NCI-H524 (cell line): ENCODE measurements at places on chromosomes 6 and 20.

GRCh38 chr6:157840776-157841175 is 17.7 kb downstream of the SNX9 start:
- no peak for DNase-seq

GRCh38 chr6:23086100-23086499 is 516.7 kb downstream of the HDGFL1 start:
- DNase-seq: no peak

GRCh38 chr20:31747640-31748039 is 8.6 kb downstream of the TPX2 start:
- no peak for DNase-seq

DNA sequence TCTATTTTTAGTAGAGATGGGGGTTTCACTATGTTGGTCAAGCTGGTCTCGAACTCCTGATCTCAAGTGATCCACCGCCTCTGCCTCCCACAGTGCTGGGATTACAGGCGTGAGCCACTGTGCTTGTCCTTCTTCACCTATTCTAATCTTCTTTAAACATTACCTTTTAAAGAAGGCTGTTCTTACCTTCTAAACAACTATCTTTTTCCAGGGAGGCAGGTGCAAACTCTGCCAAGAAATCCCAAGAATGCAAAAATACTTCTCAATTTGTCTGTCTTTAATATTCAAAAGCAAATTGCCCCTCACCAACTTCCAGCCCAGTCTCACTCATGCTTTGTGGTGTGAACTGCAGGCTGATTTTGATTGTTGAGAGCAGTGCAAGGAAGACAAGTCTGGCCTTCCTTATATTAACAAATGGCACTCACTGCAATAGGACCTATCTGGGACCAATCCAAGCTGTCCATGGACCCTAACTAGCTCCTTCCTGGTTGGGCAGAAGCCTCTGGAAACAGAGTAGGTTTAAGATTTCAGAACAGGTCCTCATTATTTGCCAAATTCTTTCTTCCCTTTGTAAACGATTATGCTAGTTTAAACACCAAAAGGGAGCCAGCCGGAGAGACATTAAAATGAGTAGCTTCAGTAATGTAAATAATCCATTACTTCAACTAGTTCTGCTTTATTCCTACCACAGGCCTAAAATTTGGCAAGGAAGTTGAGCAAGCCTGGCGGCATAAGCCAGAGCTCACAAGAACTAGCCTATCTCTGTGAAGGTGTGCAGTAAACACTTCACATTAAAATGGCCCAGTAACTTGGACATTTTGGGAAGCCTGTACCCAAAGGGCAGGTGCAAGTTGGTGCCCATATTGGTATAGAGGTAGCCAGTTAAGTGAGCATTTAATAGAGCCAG is 1.6 kb downstream of the SCAND1 start:
- DNase-seq: no peak

- DNase-seq: no peak
Measured at GRCh38 chr6:25454136-25454535, 175.0 kb downstream of the CARMIL1 start.

DNA sequence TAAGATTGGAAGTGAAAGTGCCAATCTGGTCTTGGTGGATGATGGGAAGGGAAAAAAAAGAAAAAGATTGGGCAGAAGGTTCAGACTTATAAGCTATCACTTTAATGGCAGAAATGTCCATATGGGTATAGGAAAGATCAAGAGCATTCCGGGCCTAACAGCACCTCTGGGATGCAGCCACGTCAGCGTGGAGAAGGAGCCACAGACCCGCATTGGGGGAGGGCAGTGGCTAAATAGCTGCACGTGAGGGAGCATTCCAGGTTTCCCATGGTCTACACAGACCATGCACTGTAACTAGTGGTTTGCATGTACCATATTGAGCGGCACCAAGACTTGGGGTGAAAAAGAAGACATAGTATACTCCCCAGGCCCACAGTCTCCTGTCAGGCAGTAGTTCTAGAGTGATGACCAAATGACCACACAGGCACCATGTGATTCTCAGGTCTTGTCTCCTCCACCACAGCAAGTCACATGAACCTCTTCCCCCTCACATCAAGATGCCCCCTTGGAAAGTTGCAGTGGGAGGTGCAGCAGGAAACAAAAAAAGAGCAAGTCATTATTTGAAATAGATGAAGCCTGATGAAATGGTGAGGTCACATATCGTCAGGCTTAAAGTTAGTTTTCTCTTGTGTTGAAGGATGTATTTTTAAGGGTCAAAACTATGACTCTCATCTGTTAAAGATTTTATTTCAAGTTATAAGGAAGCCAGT is 94.4 kb upstream of the TNFAIP3 start:
- no peak for DNase-seq

GRCh38 chr6:1377526-1377925 is 11.8 kb upstream of the FOXF2 start:
- DNase-seq: no peak

GRCh38 chr20:63163596-63164483 is 52.1 kb downstream of the YTHDF1 start:
- DNase-seq: no peak
